ENCODE measurements at places on chromosomes 12 and 14. TPM values are rescaled to one million over a fixed set of nuclear protein-coding genes. Genes with fewer than 3 reads are reported as not detected.
A peak's percentile ranks its signal among the peaks of the same experiment; 100 is the strongest.

DNA sequence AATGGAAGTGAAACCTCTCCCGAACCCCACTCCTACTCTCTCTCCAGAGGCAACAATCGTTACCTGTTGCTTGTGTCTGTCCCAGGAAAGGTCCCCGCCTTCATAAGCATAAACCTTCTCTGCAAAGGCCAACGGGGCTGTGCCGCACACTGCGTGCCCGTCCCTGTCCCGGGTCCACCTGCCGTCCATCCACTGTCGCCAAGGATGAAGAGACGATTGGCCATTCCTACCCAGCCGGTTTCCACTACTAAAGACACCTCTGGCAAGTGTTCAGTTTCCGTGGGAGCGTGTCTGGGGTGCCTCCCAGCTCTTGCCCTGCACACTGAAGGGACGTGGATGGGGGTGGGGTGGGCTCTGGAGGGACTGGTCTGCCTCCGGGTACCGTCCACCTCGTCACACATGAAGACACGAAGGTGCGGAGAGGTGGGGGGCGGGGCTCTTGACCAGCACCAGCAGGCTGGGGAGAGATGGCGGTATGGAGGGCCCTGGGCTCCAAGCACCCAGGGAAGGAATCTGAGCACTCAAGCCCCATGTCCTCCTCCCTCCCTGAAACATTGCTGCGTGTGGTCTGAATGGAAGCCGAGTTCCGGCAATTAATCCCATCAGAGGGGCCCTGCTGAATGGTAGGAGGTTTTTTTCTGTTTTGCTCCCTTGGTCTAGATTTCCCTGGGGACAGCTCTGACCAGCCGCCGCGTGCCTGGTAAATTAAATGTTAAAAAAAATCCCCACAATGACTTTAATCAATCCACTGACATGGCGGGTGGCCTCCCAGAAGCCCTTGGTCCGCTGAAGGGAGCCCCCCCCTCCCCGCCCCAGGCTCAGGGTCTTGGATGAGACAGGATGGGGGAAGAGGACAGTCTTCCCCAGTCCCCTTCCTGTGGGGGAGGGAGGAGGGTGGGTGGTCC, 4.1 kb upstream of the KIF26A start:
- DNase-seq, result no peak
- H3K36me3 ChIP-seq, result no peaks in the 10 kb centered on the region
- peaks cover 49% of the 10 kb centered on the region for H3K4me1 ChIP-seq
- H3K4me3 ChIP-seq, result no peak overlapping the region
- H3K27ac ChIP-seq, result no peak overlapping the region

Gene VEZT
- 11.0 TPM for polyA plus RNA-seq

- H3K4me1 ChIP-seq, result peaks cover 27% of the 10 kb centered on the region
- no peak for DNase-seq
- H3K4me3 ChIP-seq, result no peak overlapping the region
These were observed 8.5 kb downstream of the C1S start for GRCh38 chr12:7068994-7069346.

GRCh38 chr12:114670291-114670980, 13.5 kb downstream of the TBX3 start:
- no peak overlapping the region for H3K4me3 ChIP-seq
- peaks cover 9% of the 10 kb centered on the region for H3K27me3 ChIP-seq
- no peak for DNase-seq

- no peak overlapping the region for H3K4me3 ChIP-seq
- no peak for DNase-seq
- H3K27ac ChIP-seq, result peak overlapping the region; percentile 88
- H3K36me3 ChIP-seq, result no peaks in the 10 kb centered on the region
These were observed 9.8 kb upstream of the RILPL2 start for GRCh38 chr12:123446333-123446713.

Gene CD27
- polyA plus RNA-seq, result 1.7 TPM

Gene PLA2G1B
- 10.2 TPM for polyA plus RNA-seq

Gene HELB
- polyA plus RNA-seq, result 0.50 TPM

DNA sequence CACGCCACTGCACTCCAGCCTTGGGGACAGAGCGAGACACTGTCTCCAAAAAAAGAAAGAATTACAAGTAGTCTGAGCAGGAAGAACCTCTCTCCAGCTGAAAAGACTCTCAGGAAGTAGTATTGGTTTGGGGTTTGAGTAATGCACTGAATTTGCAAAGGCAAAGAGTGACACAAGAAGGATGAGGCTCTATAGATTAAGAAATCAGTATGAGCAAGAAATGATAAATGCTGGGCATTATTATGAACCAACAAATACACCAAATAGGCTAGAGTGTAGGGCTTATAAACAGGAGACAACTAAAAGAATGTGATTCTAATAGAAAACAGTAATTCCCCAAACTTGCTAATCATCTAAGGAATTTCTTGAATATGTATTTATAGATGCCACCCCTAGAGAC, 2.6 kb upstream of the SLC35E3 start:
- no peak overlapping the region for H3K27ac ChIP-seq
- H3K4me3 ChIP-seq, result no peak overlapping the region
- H3K27me3 ChIP-seq, result no peaks in the 10 kb centered on the region
- H3K36me3 ChIP-seq, result peaks cover 37% of the 10 kb centered on the region

DNA sequence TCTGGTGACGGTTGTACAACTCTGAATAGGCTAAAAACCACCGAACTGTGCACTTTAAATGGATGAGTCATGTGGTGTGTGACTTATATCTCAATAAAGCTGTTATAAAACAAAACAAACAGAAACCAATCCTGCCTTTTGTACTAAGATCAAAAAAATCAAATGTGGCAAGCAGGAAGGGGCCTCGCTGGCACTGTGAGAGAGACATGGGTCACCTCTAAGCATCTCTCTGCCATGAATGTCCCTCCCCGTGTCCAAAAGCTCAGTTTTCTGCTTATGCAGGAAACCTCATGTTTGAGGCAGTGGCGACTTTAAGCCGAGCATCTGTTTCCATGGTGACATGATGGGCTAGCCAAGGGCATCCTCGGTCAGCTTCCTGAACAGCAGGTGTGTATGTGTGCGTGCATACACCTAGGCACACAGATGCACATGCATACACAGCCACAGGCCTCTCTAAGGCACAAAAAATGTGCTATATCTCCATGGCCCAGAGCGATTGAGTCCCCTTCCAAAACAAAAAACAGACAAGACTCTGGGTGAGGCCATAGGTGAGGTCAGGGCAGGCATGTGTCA, 44.4 kb downstream of the ARL6IP4 start:
- peaks cover 27% of the 10 kb centered on the region for H3K36me3 ChIP-seq
- DNase-seq, result no peak
- no peaks in the 10 kb centered on the region for H3K4me1 ChIP-seq
- no peaks in the 10 kb centered on the region for H3K27me3 ChIP-seq
- no peak overlapping the region for H3K4me3 ChIP-seq
- H3K27ac ChIP-seq, result no peak overlapping the region

GRCh38 chr12:5194306-5194705, 150.6 kb downstream of the KCNA5 start:
- no peaks in the 10 kb centered on the region for H3K36me3 ChIP-seq
- DNase-seq, result no peak
- H3K27ac ChIP-seq, result no peak overlapping the region
- peaks cover 2% of the 10 kb centered on the region for H3K27me3 ChIP-seq

DNA sequence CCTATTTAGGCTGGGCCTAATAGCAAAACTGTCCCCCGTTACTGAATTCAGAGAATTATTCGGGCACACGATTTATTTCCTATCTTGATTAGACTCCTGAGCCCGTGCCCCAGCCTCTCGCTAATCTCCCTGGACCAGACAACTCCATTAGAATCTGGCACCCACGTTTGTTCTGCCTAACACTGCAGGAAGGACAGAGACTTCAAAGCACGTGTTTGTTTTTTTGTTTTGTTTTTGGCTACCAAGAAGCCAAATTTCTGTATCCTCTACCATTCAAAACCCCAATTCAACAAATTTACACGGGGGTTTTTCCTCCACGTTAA, 4.8 kb downstream of the USP44 start:
- H3K36me3 ChIP-seq, result no peaks in the 10 kb centered on the region
- H3K4me3 ChIP-seq, result no peak overlapping the region
- H3K27ac ChIP-seq, result no peak overlapping the region
- no peak for DNase-seq

Gene AMIGO2
- 1.6 TPM for polyA plus RNA-seq

DNA sequence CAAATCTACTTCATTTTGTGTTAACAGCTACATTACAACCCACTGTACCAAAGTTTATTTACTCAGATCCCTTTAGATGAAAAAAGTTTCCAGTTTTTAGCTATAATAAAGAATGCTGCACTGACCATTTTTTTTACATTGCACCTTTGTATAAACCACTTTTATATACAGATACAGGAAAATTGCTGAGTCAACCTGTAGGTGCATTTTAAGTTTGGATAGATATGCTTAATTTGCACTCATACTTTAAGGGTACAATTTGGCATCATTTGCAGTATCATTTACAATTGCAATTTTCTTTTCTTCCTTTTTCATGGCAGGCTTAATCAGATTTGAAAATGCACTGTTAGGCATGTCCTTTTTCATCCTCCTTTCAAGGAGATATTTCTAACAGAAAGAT, 257.8 kb upstream of the LMO3 start:
- H3K27me3 ChIP-seq, result no peaks in the 10 kb centered on the region
- no peaks in the 10 kb centered on the region for H3K4me1 ChIP-seq
- no peaks in the 10 kb centered on the region for H3K36me3 ChIP-seq
- no peak for DNase-seq

Gene CCDC196
- not detected for polyA plus RNA-seq

- no peak for DNase-seq
- H3K4me3 ChIP-seq, result no peak overlapping the region
- no peaks in the 10 kb centered on the region for H3K4me1 ChIP-seq
- H3K36me3 ChIP-seq, result no peaks in the 10 kb centered on the region
- H3K27ac ChIP-seq, result no peak overlapping the region
- no peaks in the 10 kb centered on the region for H3K27me3 ChIP-seq
These were observed 213.4 kb downstream of the CCER1 start for GRCh38 chr12:90741611-90742010.

DNA sequence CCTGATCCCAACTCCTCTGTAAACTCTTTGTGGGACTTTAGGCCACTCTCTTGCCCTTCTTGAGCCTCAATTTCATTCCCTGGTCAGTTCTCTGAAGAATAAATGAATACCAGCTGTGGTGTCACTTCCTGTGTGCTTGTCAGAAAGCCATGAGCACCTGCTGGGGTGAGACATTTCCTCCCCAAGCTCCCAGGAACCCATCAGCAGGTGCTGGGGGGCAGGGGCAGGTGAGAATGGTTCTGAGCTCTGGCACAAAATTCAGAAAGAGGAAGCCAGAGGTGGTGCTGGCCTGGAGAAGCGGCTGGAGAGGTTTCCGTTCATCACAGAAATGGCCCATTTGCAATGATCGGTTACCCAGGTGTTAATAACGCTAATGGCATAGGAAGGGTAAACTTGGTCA, 14.9 kb downstream of the LHX5 start:
- DNase-seq, result no peak
- no peak overlapping the region for H3K4me3 ChIP-seq
- no peaks in the 10 kb centered on the region for H3K4me1 ChIP-seq
- no peak overlapping the region for H3K27ac ChIP-seq
- no peaks in the 10 kb centered on the region for H3K36me3 ChIP-seq
- H3K27me3 ChIP-seq, result peaks cover 77% of the 10 kb centered on the region

GRCh38 chr14:30450631-30451545, 108.1 kb upstream of the G2E3 start:
- no peak overlapping the region for H3K27ac ChIP-seq
- peak; percentile 65 for DNase-seq
- H3K4me3 ChIP-seq, result no peak overlapping the region
- no peaks in the 10 kb centered on the region for H3K36me3 ChIP-seq
- H3K4me1 ChIP-seq, result no peaks in the 10 kb centered on the region

DNA sequence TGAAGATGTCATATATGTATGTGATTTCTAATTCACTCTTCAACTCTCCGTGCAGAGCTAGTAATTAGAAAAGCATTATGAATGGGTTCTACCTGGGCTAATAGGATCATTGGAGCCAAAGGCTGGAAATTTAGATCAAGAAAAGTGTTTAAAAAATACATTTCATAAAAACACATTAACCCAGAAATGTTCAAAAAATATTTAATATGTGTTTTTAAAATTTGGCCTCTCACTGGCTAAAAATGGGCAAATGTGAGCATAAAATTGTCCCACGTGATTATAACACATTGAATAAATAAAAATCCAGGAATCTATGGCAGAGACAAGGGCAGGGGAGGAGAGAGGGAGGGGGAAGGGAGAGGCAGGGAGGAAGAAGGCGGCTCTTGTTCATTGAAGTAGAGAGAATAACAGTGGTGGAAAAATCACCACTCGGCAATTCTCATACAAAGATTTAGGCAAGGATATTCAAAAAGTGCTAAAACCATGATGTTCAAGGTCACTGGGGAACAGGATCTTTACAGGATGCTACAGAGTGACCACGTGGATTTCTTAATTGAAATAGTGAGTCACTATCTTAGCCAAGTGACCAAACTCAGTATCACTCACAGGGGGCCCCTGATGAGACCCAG, 38.8 kb downstream of the FBXO21 start:
- H3K27me3 ChIP-seq, result no peaks in the 10 kb centered on the region
- no peaks in the 10 kb centered on the region for H3K4me1 ChIP-seq
- no peak for DNase-seq
- H3K36me3 ChIP-seq, result peaks cover 82% of the 10 kb centered on the region
- H3K4me3 ChIP-seq, result no peak overlapping the region
- no peak overlapping the region for H3K27ac ChIP-seq

GRCh38 chr12:48351022-48351708, 446 bp upstream of the ZNF641 start:
- peak overlapping the region; percentile 77 for H3K4me3 ChIP-seq
- H3K27me3 ChIP-seq, result no peaks in the 10 kb centered on the region
- H3K27ac ChIP-seq, result peak overlapping the region; percentile 90
- peaks cover 20% of the 10 kb centered on the region for H3K36me3 ChIP-seq
- H3K4me1 ChIP-seq, result peaks cover 19% of the 10 kb centered on the region

Gene PIWIL1
- not detected for polyA plus RNA-seq

GRCh38 chr14:29928117-29928640, 532 bp upstream of the PRKD1 start:
- peaks cover 24% of the 10 kb centered on the region for H3K27me3 ChIP-seq
- peaks cover 18% of the 10 kb centered on the region for H3K4me1 ChIP-seq
- peak overlapping the region; percentile 94 for H3K4me3 ChIP-seq
- no peaks in the 10 kb centered on the region for H3K36me3 ChIP-seq

Gene LPAR5
- polyA plus RNA-seq, result 2.0 TPM

Gene ACSS3
- polyA plus RNA-seq, result 0.73 TPM

GRCh38 chr12:130320536-130320935, 17.2 kb upstream of the PIWIL1 start:
- H3K36me3 ChIP-seq, result no peaks in the 10 kb centered on the region
- no peaks in the 10 kb centered on the region for H3K4me1 ChIP-seq
- H3K27ac ChIP-seq, result no peak overlapping the region
- H3K27me3 ChIP-seq, result no peaks in the 10 kb centered on the region

DNA sequence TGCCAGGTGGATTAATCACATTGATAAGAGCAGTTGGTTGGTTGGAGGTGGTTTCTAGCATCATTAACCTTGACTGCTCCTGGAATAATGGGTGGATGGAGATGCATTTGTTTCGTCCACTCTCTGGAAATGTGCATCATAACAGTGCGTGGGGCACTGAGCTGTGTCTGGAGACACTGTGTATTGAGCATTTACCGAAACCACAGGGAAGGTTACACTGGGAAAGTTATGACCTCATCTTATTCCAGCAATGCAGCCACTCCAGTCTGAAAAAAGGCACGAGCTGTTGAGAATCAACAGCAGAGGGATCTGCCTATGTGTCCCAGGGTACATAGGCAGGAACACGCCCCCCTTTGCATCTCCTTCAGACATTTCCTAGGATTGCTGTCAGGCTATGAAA, 27.2 kb downstream of the RNFT2 start:
- no peak for DNase-seq
- H3K27ac ChIP-seq, result no peak overlapping the region

All from stomach (tissue), 19 donors.